ENCODE measurements at places on chromosomes 12 and 14. TPM values are rescaled to one million over a fixed set of nuclear protein-coding genes. Genes with fewer than 3 reads are reported as not detected.

PLEKHH1 gene
- total RNA-seq = 0.47 TPM

GLS2 gene
- total RNA-seq = 1.5 TPM

TEAD4 gene
- total RNA-seq = 30.8 TPM

KLHL33 gene
- total RNA-seq = not detected

IAPP gene
- not detected for total RNA-seq

Data from MG63 (cell line).